ENCODE measurements at places on chromosomes 2 and 18.

DNA sequence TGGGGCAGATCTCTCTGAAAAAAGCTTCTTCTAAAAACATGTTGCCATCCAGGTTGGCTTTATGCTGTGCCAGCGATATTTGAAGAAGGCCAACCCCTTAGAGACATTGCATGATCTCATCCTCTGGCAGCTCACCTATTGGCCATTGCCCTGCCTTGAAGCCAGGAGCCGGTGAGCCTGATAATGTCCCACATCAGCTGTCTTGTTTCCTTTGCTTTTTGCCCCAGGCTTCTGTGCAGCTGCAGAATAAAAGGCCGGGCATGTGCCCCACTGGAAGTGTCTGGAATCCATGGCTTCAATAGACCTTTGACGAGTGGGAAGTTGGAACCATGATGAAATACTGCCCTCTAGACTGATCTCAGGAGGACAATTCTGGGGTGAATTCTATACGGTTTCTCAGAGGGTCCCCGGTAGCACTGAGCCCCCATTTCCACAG lies 523.5 kb upstream of the ZEB2 start:
- ATAC-seq = no peak

GRCh38 chr2:24511894-24512293 lies 20.8 kb downstream of the NCOA1 start:
- peak; percentile 20 for ATAC-seq

GRCh38 chr2:135072125-135072997 lies 20.3 kb downstream of the RAB3GAP1 start:
- no peak for ATAC-seq

- ATAC-seq = no peak
Observed at GRCh38 chr2:19114754-19115231, 243.6 kb downstream of the OSR1 start.

DNA sequence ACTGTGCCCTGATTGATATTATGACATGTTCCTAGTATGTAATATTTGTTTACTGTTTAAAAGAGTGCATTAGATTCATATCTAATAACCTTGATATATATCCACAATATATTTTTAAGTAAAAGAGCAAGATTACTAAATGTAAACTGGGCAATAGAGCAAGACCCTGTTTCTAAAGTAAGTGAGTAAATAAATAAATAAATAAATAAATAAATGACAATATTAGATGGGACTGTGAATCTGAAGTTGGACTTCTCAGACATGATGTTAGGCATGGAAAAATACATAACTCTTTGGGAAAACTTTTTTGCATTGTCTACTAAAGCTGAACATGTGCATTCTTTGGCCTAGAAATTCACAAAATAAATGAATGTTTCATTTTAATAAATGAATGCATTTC lies 164.7 kb downstream of the CCDC178 start:
- ATAC-seq = no peak

- no peak for ATAC-seq
Observed at GRCh38 chr2:215507836-215508235, 72.0 kb upstream of the FN1 start.

GRCh38 chr2:234033174-234033573 lies 17.3 kb upstream of the SPP2 start:
- no peak for ATAC-seq

- ATAC-seq = no peak
Observed at GRCh38 chr18:26780520-26781325, 84.8 kb downstream of the AQP4 start.

- ATAC-seq = no peak
Observed at GRCh38 chr2:104975851-104976250, 62.0 kb upstream of the MRPS9 start.

- ATAC-seq = no peak
Observed at GRCh38 chr2:8498994-8499393, 182.9 kb upstream of the ID2 start.

DNA sequence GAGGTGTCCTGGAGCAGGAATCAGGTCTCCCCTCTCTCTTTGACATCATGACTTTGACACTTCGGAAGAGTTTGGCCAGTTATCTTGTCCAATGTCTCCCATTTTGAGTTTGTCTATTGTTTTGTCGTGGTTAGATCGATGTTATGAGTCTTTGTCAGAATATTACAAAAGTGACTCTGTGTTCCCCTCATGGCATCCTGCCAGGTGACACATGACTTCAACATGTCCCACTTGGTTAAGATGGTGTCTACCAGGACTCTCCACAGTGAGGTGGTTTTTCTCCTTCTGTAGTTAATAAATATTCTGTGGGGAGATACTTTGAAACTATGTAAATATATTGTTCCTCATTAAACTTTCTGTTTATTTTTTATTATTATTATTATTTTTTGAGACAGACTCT lies 76.6 kb upstream of the BZW1 start:
- no peak for ATAC-seq

GRCh38 chr18:75081486-75081885 lies 127.5 kb downstream of the PTGR3 start:
- ATAC-seq = no peak
